ENCODE measurements at places on chromosomes 12 and 14. TPM values are rescaled to one million over a fixed set of nuclear protein-coding genes. Genes with fewer than 3 reads are reported as not detected.
A peak's percentile ranks its signal among the peaks of the same experiment; 100 is the strongest.

DNA sequence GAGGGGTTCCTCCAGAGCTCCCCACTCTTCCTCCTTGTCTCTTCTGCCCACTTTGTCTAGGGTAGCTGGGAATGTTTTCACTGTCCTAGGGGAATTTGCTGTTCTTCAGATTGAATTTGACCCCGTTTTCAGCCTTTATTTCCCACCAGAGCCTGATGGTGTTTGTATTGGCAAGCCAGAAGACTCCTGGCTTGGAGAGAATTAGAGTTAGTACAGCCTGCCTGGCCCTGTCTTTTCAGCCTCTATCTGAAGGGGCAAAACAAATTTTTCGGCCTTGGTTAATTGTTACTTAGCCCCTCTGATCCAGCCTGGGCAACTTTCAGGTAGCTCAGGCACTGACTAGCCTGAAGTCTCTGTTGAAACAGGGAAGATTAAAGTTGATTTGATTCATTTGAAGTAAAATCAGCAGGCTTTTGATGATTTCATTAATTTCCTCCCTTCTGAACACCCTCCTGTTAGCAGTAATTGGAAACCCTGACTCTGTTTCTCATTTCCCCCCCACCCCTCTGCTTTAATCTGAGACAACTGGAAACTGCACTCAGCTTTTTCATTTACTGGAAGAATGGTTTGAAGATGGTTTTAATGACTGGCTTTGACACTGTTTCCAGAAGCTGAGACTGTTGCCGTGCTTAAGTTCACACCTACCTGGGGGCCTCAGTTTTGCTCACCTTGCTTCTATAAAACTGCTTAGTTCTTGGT, 63.3 kb downstream of the SUSD6 start:
- DNase-seq = no peak

DNA sequence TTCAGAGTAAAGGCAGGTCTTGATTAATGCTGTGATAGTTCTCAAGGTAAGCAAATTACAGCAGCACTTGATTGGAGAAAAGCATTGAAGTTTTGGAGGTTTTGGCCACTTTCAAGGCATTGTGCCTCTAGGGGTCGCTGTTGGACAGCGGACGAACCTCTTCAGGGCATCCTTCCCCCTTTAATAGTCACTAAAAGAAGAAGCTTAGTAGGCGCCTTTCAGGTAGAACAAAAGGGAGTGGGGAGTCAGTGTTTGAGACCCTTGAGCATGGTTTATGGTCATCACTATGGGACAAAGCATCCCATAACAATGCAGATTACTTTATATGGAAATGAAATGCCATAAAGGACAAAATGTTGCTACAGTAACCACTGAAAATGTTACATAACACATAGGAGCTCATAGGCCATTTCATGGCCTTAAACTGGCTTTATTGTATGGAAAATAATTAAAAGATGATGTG, 199.5 kb upstream of the DCN start:
- peak; percentile 95 for DNase-seq

- no peak for DNase-seq
These were observed 14.0 kb downstream of the GPR68 start for GRCh38 chr14:91230397-91231035.

- DNase-seq = peak; percentile 29
These were observed 76.6 kb downstream of the TUNAR start for GRCh38 chr14:95953111-95953724.

DNA sequence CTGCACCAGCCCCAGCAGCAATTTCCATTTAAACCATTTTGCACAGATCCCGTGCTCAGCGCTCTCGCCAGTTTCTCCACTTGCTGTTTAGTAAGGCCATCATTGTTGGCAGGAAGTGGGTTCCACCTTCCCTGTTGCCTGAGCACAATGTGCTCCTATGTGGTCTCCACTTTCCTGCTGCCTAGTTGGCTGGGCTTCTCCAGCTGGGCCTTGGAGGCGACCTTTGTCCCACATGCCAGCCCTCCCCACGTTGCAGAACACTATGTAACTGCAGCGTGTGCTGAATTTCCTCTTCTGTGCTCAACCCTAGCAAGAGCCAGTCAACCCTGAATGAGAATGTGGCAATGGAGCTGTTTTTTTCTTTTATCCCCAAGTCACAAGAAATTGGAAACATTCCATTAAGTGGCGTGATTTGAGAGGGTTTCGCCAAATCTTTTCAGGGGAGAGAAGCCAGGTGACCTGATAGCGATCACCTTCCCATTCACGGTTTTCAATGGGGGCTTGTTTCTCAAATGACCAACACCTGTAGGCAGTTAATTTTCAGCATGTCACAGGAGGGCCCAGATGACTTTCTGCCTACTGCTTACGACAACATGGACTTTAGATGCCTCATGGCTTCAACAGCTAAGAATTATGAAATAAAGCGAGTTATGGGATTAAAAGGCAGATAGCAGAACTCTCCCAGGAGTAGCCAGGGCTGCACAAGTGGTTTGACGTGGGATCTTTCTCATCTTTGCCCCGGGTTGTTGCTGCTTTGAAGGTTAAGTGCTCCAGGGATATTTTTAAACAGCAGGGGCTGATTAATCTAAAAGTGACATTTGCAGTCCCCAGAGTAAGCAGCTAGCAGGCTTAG, at the start of gene ACACB:
Gene ACACB (plus strand): TSS at position 830 of the 853 bp plus-strand sequence. CDS start 22,819 bp downstream, outside the sequence.
- DNase-seq = no peak

DNA sequence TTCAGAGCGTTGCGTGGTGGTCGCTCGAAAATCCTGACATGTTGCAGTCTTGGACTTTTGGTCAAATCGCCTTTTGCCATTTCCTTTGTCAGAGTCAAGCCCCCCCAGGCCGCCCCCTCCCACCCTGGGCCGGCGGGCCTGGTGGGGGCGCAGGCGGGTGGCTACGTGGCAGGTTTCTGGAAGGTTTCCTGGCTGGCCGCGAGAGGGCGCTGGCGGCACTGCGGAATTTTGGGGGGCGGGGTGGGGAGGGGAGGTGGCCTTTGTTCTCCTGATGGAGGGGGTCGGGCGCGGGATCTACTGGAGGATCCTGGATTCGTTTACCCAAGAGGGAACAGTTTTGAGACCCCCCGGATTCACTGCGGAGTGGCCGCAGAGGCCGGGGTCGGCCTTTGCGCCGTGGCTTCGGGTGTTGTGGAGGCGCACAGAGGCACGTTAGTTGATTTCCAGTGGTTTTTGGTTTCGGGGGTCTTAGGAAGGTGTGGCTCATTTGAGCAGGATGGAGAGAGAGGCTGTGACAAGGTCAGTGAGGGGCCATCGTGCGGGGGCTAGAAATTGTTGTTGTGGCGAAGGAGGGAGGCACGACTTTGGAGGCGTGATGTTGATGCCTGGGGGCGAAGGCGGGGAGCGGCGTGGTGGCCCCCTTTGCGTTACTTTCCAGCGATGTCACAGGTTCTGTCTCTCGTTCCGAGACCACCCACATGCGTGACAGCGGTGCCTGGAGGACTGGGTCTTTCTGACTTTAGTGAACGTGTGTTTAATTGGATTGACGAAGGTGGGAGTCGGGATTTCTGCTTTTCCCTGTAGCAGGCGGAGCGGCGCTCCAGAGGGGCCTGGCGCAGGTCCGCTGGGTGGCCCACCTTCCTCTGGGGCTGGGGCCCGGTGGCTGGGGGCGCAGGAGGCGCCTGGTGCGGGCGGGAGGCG, 1.4 kb downstream of the MEG3 start:
- peak; percentile 78 for DNase-seq

GRCh38 chr14:94770815-94771157, 873 bp upstream of the GSC start:
- DNase-seq = no peak

- DNase-seq = no peak
These were observed 4.4 kb upstream of the AVPR1A start for GRCh38 chr12:63155375-63155774.

GRCh38 chr12:47408171-47408871, 297.5 kb downstream of the RPAP3 start:
- no peak for DNase-seq

DNA sequence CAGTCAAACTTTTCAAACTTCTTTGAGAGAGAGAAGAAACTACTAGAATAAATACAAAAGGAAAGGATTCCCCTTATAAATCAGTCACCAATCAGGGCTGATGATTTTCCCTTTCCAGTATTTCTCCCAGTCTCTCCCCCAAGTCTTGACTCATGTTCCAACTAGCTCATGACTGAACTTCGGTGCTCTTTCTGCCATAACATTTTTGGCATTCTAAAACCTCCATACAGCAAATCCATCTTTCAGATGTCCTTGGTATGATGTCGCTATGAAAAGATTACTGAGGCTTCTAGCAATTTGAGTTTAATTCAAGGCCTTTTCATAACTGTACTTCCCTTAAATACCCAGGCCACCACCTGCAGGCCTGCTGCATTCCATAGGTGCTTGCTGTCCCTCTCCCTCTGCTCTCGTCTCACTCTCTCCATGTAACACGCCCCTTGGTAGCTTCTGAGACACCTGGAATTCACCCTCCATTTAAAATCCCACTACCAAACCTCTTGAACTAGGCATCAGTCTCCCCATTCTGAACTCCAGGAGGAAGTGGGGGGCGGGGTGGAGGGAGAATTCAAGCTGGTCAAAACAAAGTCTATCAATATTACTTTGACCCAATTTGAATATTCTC, 2.4 kb downstream of the PRKD1 start:
- DNase-seq = no peak

GRCh38 chr14:46596236-46596635, 55.3 kb downstream of the RPL10L start:
- no peak for DNase-seq

GRCh38 chr12:41452838-41453407, 264.8 kb downstream of the PDZRN4 start:
- no peak for DNase-seq

- peak; percentile 90 for DNase-seq
These were observed 54.5 kb upstream of the FRS2 start for GRCh38 chr12:69415471-69416275.

DNA sequence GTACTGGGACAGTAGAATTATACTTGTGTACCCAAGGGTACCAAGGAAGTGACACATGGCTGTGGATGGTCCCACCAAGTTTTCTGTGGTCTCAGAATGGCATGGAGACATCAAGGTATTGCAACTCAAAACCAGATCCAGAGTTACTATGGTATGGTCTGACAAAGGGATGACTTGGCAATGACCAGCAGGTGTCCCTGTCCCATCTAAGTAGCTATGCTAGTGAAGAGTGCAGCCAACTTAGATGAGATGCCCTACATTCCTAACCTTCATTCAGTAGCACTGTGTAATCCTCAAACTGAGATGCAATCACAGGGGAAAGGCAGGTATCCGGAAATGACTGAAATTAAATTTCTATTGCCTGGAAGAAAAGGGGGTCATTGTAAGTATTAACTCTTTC, 188.7 kb upstream of the TMEM260 start:
- DNase-seq = no peak

GRCh38 chr12:66548338-66549049, 130.4 kb downstream of the GRIP1 start:
- no peak for DNase-seq

DNA sequence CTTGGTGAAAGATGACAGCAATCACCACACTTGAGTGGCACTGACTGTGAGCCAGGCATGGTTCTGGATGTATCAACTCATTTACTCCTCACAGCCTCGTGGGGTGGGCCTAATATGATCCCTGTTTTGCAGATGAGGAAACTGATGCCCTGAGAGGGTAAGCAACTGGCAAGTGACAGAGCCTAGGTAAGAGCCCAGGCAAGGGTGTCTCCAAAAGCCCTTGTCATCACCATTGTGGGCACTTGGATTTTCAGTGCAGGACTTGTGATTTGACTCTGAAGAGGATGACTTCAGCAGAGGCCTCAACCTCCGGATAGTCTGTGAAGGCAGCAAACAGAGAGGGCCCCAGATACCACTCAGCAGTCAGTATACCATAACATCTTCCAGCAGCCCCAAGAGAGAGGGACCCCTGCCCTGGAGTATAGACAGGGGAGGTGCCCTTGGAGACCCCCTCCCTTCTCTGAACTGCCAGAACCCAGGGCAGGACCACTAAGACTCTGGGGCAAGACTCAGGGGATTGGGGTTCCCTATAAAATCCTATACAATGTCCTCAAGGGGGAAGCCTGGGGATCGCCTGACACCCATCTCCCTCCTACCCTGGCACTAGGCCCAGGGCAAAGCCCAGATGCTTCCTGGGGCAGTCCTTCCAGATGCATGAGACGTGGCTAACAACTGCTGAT, 7.1 kb upstream of the KRT5 start:
- DNase-seq = no peak

DNA sequence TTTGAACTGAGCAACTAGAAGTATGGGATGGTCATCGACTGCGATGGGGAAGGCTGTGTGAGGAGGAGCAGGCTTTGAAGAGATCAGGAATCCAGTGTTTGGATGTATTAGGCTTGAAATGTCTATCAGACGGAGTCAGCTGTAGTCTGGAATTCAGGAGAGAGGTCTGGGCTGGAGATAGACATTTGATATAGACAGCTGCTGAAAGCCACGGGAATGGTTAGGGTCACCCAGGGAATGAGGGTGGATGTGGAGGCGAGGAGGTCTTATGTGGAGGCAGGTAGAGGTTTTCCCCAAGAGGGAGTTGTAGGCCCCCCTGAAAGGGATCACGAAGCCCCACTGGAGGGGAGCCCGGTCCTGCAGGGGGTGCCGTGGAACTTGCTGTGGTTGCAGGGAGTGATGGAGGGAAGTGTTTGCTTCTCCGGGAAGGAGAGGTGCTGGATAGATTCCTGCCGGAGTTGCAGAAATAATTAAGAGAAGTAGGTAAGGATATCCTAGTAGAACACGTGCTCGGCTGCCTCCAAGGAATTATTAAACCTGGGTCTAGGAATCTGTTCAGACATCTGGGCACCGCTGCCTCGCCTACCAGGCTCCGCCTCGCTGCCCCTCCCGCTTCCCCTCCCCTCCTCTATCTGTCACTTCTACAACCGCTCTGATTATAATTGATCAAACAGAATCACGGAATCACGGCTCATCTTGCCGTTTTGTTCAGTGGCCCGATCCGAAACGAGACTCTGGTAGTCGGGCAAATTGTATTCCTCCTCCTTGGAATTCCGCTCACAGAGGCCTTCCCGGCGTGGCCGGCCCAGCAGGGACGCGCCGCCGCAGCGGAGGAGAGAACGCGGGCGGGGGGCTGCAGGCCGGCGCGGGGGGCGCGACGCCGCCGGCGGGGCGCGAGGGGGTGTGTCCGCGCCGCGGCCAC, 826 bp upstream of the CACNA1C start:
- peak; percentile 36 for DNase-seq

GRCh38 chr14:100348253-100348729, 25.2 kb downstream of the SLC25A47 start:
- DNase-seq = no peak

MED6 gene
- polyA plus RNA-seq = 30.5 TPM

PRB2 gene
- polyA plus RNA-seq = not detected

EPYC gene
- not detected for polyA plus RNA-seq

NGB gene
- not detected for polyA plus RNA-seq

ESRRB gene
- polyA plus RNA-seq = 4.4 TPM

OVCH1 gene
- polyA plus RNA-seq = 0.28 TPM

ZNF26 gene
- polyA plus RNA-seq = 8.4 TPM

TBC1D30 gene
- 2.0 TPM for polyA plus RNA-seq

GLIPR1L1 gene
- polyA plus RNA-seq = 0.69 TPM

IL22 gene
- polyA plus RNA-seq = not detected

CAND1 gene
- polyA plus RNA-seq = 106 TPM

RPL10L gene
- 0.16 TPM for polyA plus RNA-seq

PTGR2 gene
- 4.9 TPM for polyA plus RNA-seq

CACNA2D4 gene
- polyA plus RNA-seq = 2.2 TPM

CLEC14A gene
- polyA plus RNA-seq = 24.6 TPM

KICS2 gene
- polyA plus RNA-seq = 2.9 TPM

OR4E2 gene
- not detected for polyA plus RNA-seq

All from muscle of back (tissue), 13 donors.